ENCODE measurements at places on chromosomes 6 and 20.

GRCh38 chr6:33667072-33667471 is 44.4 kb downstream of the UQCC2 start:
- no peak for DNase-seq

GRCh38 chr6:109252261-109253041 is 129.8 kb downstream of the CD164 start:
- no peak for DNase-seq

- DNase-seq, result no peak
Measured at GRCh38 chr20:362271-363254, 15.7 kb downstream of the NRSN2 start.

DNA sequence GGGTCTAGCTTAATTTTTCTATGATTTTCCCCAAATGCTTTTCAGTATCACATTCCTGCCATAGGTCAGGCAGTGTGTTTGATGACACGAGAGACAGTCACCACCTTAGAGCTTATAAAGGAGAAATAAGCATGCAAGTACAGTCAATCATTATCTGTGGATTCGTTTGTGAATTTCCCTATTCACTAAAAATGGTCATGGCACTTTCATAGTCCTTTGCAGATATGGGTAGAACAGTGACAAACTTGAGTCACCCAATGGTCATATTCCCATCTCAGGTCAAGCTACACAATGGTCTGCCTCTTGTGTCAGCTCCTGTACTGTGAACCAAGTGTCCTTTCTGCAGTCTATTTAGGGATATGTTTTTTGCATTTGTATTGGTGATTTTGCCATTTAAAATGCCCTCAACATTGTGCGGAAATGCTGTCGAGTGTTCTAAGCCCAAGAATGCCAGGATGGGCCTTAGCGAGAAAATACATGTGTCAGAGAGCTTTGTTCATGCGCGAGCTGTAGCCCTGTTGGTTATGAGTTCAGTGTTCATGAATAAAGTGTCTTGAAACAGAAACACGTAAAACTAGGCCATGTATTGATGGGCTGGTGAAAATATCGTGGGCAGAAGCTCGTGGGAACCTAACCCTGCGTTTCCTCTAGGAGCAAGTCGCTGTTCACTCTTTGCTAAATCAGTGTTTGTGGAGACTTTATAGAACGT is 19.8 kb downstream of the SUMO4 start:
- DNase-seq, result no peak

- DNase-seq, result no peak
Measured at GRCh38 chr20:1367479-1367878, 25.4 kb downstream of the FKBP1A start.

DNA sequence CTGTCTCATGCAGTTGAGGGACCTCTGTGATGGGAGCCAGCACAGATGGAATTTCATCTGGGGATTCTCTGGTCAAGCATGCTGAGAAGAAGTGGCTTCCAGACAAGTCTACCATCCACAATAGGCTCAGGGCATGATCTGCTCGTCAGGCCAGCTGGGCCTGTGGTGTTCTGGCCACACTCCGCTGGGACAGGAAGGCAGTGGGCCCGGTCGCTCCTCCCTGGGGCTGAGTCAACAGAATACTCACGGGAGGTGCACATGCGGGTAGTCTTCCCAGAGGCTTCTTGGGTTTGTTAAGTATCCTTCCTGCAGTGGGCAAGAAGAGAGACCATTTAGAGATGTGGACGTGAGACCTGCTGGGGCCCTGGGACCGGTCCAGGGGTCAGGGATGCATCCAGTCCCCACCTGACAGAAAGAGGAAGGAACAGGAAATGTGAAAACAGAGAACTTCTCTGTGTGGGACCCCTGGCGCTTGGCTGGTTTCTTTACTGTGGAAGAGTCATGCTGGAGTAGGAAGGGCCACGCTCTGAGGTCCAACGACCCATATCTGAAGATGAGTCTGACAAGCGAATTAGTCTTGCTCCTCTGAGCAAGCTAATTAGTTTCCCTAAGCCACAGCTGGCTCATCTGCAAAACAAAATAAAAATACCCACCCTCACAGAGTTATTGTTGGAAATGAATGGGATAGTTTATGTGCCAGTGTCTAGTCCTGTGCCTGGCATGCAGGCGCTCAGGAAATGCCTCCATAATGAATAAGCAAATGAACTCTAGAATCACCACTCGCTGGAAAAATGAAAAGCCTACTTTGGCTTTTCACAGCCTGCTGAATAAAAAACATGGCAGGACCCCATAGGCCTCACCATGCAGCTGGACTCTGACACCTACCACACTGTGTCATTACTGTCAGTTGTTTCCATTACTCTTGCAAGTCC is 67.3 kb downstream of the TRAM2 start:
- DNase-seq, result no peak

DNA sequence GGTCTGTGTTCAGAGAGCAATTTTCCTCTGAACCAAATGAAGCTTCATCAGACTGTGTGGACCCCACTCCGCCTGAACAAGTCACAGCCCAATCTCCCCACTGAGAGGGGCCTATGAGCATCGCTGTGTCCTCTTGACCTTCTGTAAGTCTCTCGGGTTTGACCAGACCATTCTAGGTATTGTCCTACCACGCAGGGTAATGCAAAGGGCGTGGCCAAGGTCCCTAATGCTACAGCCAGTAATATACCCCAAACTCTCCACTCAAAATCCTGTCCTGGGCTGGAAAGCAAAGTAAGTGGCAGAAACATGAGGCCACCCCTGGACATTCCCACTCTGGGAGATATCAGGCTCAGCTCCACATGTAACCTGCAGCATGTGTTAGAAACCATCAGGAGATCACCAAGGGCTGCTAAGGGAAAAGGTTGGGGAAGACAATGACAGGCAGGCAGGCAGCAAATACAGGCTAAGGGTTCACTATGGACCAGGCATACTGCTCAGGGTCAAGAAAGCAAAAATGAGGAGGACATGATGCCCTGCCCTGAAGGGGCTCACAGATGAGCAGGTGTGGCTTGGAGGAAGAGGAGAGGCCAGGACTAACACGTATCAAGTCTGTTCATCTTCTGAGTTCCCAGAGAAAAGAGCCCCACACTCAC is 33.4 kb downstream of the MRPL14 start:
- no peak for DNase-seq

- no peak for DNase-seq
Measured at GRCh38 chr20:47392015-47392720, 35.7 kb upstream of the ZMYND8 start.

DNA sequence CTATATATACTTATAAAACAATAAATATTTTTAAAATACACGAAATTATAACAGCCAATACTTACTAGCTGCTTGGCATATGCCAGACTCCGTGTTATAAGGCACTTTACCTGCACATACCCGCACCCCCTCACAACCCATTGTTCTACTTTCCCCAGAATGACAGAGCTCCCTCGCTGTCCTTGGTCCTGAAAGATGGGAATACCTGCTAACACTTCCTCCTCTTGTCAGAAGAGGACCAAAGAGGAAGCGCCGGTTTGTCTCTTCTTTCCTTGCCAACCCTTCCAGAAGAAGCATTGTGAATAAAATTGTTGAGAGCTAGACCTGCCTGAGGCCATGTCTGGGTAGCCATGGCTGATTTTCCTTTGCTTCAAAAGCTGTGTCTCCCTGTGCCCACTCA is 149.3 kb downstream of the PTPRT start:
- no peak for DNase-seq

- DNase-seq, result no peak
Measured at GRCh38 chr20:59923514-59923913, 9.9 kb downstream of the SYCP2 start.

DNA sequence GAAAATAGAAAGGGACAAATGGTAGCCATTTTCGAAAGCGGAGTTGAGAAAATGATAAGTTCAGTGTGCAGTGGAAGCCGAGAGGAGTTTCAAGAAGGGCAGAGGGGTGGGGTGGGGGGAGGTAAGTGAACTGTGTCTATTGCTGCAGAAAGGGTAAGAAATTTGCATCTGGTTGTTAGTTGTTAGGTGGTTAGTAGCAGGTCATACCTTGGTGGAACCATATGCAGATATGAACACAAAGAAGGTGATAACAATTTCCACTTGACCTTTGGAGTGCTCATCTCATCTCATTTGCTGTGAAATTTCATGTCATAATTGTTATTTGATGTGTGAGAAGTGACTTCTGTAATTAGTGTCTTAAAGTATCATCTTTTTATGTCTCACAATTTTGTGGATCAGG is 288.2 kb downstream of the QKI start:
- no peak for DNase-seq

- DNase-seq, result no peak
Measured at GRCh38 chr20:13862245-13862644, 77.4 kb downstream of the NDUFAF5 start.

GRCh38 chr20:46569961-46570360 is 19.5 kb upstream of the OCSTAMP start:
- no peak for DNase-seq

DNA sequence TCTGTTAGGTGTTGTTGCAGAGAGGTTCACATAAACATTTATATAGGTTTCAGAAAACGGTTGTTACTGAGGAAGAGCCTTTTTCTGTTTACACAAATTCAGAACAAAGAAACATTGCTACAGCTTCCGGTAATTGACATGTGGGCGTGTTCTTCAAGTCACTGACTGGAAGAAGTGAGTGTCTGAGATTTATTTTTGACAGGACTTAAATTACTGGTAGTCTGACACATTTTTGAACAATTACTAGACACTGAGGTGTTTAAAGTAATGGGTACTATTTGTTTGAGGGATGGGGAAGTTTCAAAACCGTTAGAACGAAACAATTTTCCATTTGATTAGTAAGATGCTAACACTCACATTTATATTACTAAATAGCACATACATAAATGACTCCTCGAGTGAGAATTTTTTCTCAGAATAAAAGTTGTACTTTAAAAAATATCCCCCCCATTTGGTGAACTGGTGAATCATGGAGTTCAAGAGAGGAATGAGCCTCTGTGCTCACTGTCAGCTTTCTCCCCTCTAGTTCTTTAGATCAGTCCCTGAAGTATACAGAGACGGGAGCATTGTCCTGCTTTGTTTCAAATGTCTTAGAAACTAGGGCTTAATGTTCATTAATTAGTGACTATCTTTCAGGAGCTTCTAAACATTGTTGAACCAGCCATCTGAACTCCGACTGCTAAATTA is 98.7 kb downstream of the TSHZ2 start:
- DNase-seq, result no peak

- no peak for DNase-seq
Measured at GRCh38 chr20:12729326-12729725, 279.4 kb upstream of the SPTLC3 start.

DNA sequence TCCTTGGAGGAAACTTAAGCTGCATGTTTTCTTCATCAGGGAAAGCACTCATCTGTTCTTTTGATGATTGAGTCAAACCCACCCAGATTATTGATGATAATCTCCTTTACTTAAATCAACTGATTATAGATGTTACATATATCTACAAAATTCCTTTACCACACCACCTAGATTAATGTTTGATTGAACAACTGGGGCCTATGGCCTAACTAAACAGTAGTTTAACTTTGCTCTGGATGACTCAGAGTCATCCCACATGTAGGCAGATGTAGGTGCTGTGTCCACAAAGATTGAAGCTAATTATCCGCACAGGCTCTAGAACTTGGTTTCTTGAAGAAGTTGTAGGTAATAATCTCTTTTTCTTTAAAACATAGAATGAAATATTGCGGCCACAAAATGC is 42.2 kb downstream of the PKIB start:
- no peak for DNase-seq

DNA sequence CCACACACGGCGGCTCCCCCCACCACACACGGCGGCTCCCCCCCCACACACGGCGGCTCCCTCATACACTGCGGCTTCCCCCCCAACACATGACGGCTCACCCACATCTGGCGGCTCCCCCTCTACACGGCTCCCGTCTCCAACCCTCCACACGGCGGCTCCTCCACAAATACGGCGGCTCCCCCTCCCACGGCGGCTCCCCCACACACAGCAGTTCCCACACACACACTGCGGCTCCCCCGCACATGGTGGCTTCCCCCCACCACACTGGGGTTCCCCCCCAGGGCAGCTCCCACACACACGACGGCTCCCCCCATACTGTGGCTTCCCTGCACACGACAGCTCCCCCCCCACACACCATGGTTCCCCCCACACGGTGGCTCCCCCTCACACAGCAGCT is 98.0 kb downstream of the TTLL2 start:
- no peak for DNase-seq

- DNase-seq, result no peak
Measured at GRCh38 chr6:128071212-128071611, 170.4 kb upstream of the THEMIS start.

DNA sequence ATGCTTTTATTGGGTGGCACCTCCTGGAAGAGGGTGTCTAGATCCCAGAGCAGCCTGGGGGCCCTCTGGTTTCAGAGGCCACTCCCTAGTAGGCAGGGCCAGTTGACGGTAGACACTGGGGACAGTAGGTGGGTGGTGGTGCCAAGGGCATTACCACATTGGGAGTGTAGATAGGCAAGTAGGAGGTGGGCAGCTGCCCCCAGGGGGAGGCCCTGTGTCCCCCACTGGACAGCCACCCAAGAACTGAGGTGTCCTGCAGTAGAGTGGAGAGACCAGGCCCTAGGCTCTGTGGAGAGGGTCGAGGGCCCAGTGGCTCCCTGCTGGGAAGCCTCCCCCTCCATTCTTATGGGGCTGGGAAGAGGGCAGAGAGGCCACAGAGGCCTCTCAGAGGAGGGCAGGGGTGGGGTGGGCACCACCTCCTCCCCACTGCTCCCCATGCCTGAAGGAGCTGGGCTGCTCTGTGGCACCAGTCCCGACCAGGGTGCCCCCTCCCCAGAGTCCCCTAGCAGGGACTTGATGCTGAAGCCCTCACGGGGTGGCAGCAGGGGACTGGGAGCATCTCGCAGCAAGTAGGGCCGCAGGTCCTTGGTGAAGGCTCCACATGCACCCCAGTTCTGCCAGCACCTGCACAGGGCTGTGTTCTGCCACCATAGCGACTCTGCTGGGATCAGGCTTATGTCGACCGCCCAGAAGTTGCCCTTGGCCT is 305.0 kb upstream of the KCNQ5 start:
- DNase-seq, result no peak

GRCh38 chr6:3778701-3779573 is 27.4 kb upstream of the PXDC1 start:
- DNase-seq, result no peak

DNA sequence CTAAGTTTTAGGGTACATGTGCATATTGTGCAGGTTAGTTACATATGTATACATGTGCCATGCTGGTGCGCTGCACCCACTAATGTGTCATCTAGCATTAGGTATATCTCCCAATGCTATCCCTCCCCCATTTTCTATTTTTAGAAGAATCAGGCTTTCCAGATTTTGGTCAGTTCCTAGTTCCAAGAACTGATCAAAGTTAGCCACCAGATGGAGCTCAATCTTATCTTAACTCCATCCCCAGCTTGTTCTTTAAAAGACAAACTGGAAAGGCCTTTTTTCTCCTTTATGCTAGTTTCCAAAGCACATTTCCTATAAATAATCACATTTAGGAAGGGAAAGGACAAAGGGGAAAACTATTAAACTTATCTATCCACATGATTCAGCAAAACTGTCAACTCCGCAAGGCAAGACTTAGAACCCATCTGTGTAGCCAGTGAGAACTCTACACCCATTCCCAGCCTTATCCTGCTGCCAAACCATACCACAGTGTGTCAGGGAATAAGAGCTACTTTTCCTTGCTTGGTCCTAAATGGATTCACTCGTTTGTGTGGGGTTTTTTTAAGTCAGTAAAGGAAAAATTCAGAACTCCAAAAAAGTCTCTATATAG is 22.8 kb upstream of the KHDC1 start:
- DNase-seq, result no peak

All from stimulated activated CD8-positive, alpha-beta memory T cell treated with anti-CD3 and anti-CD28 coated beads, Interleukin-4, amount 100 ng/mL, for 24 hours (primary cell).